ENCODE measurements at places on chromosomes 1 and 21. TPM values are rescaled to one million over a fixed set of nuclear protein-coding genes. Genes with fewer than 3 reads are reported as not detected.
A peak's percentile ranks its signal among the peaks of the same experiment; 100 is the strongest.

Gene PADI1
- total RNA-seq = not detected

Gene NTNG1
- not detected for total RNA-seq

Gene ABCA4
- not detected for total RNA-seq

Gene BSND
- total RNA-seq = not detected

Gene HPDL
- total RNA-seq = 1.1 TPM

Gene FUCA1
- total RNA-seq = 15.4 TPM

- DNase-seq = peak; percentile 97
Measured at GRCh38 chr1:26692793-26693490, 2.9 kb upstream of the ARID1A start.

GRCh38 chr21:45150638-45151131, 76.3 kb downstream of the ADARB1 start:
- DNase-seq = no peak

DNA sequence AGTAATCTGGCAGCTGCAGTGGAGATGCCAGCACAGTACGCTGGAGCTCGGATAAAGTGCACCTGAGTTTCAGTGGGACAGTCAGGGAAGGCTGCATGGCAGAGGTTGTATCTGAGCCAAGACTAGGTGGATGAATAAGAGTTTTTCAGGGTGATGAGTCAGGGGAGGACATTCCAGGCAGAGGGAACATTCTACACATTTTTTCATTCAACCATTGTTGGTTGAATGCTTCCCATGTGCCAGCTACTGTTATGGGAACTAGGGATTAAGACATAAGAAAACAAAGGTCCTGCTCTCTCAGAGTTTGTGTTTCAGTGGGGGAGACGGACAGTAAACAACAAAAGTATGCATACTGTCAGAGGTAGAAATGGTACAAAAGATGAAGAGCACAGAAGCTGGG, 5.2 kb downstream of the LEPR start:
- no peak for DNase-seq

DNA sequence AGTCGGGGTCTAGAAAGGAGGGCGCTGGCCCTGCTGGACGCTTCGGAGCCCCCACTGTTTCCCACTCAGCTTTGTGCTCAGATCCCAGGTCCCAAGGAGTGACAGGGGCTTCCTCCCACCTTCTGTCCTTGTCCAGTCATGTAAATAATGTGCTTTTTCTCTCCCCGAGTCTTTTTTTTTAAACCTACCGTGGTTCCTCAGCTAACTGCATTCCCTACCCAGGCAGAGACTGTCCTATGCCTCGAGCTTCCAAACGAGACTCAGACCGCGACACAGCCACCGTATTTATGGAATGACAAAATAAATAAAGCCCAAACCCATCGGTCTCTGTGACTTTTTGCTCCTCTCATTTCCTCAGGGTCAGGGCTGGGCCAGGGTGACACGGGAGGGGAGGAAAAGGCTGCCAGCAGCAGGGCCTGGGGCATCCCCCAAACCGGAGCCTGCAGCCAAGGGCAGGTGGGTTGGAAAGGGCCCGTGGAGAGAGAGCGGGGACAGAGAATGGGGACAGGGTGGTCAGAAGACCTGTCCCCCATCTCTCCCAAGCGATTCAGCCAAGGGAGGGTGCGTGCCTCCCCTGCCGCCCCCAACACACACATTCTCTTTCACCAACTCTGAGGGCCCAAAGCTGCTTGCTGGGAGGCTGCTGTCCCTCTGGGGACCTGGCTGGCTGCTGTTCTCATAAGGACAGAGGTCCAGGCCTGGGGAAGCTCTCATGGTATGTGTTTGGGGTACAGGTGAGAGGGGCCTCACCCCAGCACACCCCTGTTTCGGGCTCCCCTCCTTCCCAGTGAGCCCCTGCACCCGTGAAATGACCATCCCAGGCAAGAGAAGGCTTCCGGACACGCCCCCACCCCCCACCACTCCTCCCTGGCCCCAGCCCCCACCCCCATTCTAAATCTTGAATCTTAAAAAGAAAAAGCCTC, 55.4 kb downstream of the KCNAB2 start:
- DNase-seq = no peak

- no peak for DNase-seq
Measured at GRCh38 chr1:100292711-100293110, 26.7 kb downstream of the RTCA start.

- no peak for DNase-seq
Measured at GRCh38 chr1:19812875-19813642, 2.0 kb downstream of the RNF186 start.

DNA sequence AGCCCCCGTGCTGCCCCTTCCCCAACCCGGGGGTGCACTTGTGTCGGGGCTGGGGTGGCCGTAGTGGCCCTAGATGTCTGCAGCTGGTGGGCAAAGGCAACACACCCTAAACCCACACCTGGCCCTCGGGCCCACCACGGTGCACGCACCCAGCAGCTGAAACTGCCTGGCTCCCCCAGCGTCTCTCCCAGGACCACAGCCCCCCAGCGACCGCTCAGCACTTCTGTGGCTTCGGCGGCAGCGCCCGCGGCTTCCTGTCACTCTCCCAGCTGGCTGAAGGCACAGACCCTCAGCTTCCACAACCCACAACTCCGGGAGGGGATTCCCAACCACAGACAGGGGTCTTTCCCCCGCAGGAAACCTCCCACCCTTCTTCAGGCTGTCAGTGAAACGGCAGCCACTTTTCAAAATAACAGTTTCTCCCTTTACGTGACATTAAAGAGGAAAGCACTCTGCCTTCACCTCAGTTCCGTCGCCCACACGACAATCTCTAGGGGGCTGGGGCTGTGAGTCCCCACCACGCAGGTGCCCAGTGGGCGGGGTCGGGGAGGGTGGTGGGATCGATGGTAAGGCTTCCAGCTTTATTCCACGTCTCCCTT, 40.7 kb upstream of the COL6A2 start:
- no peak for DNase-seq

DNA sequence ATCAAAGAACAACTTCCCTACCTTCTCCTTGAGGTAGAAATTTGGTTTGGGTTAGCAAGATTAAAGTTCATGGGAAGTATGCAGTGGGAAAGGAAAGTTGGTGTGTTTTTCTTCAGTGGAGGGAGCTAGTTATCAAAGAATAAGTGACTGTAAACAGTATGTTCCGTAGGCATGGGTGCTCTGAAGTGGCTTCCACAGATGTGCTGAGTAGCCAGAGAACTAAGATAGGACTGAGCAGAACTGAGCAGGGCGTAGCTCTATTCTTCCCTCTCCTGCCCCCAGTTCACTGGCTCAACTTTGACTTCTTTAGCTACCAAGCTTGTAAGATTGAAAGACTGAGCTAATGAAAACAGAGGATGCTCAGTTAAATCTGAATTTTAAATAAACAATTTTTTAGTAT, 3.4 kb downstream of the ADCY10 start:
- no peak for DNase-seq

GRCh38 chr21:46000731-46001641, 19.4 kb downstream of the COL6A1 start:
- DNase-seq = no peak

GRCh38 chr1:235331401-235331800, 3.0 kb downstream of the GGPS1 start:
- DNase-seq = no peak

DNA sequence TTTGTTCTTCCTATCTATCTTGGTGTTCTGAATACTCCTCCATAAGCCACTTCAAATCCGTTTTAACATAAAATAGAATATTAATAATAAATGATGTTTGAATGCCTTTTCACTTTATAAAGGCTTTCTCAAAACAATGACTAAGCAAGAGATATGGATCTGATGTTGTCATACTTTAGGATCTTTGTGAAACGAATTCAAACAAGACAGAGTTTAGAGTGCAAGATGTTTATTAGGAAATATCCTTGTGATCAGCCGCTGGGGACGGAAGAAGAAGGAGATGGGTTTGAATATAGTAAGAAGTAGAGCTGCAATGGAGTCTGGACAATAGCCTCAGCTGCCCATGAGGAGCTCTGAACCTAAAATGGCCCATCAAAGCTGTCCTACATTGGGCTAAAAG, 351.8 kb downstream of the NEGR1 start:
- DNase-seq = no peak

GRCh38 chr1:8340448-8340847, 22.5 kb downstream of the SLC45A1 start:
- no peak for DNase-seq
